Stimulated activated CD4-positive, alpha-beta T cell treated with anti-CD3 and anti-CD28 coated beads, Interleukin-15, amount 100 ng/mL, for 48 hours (primary cell): ENCODE measurements at places on chromosomes 4 and X.
A peak's percentile ranks its signal among the peaks of the same experiment; 100 is the strongest.

DNA sequence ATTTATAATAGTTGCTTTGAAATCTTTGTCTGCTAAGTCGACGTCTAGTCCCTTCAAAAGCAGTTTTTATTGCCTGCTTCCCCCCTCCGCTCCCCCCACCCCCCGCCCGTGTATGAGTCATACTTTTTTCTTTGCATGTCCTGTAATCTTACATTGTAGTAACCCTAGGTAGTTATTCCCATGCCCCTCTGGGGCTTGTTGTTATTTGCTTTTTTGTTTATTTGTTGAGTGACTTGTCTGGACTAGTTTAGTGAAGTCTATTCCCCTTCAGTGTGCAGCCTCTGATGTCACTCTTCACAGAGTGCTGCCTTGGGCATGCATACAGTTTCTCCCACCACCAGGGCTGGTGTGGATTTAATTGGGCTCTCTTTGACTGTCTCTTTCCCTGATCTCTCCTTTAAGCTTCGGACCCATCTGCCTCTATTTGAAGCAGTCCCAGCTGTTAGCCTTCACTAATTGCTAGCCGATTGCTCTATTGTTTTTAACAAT lies 86.2 kb downstream of the PPEF1 start:
- no peak for DNase-seq

GRCh38 chr4:18512718-18513117 lies 491.2 kb upstream of the LCORL start:
- DNase-seq = no peak

- DNase-seq = no peak
Observed at GRCh38 chr4:114085611-114086345, 106.3 kb upstream of the ARSJ start.

- DNase-seq = no peak
Observed at GRCh38 chrX:131977619-131978018, 45.5 kb upstream of the STK26 start.

DNA sequence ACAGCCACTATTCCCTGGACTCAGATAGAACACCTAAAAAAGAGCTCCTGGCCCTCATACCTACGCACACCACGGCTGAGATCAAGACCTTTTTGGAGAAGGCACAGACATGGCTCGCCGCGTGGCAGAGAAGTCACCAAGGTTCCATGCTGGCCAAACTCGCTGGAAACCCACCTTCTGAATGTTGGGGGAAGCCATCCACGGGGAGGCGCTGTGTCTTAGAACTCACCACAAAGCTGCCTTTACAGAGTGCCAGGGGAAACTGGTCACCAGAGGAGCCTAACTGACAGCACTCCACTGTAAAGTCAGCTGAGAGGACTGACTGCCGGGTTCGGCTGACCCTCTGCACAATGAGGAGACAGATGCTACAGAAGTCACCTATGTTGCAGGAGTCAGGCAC lies 97.9 kb downstream of the NEUROG2 start:
- DNase-seq = no peak

GRCh38 chrX:119468551-119469312 lies 488 bp downstream of the SLC25A5 start:
- peak; percentile 87 for DNase-seq

DNA sequence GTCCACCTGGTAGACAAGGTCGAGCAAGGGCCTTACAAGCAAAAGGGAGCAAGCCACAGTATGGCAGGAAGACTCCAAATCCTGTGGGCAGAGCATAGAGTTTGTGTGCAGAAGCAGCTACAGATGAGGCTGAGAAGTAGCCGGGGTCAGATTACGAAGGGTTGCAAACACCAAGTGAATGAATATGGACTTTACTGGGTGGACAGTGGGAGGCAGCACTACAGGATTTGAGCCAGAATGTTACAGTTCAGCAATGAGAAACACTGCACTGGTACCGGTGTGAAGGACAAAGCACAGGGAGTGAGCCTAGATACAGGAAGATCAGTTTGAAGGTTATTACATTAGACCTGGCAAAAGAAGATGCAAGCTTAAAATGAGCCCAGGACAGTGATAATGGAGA lies 46.1 kb upstream of the HOPX start:
- DNase-seq = no peak

DNA sequence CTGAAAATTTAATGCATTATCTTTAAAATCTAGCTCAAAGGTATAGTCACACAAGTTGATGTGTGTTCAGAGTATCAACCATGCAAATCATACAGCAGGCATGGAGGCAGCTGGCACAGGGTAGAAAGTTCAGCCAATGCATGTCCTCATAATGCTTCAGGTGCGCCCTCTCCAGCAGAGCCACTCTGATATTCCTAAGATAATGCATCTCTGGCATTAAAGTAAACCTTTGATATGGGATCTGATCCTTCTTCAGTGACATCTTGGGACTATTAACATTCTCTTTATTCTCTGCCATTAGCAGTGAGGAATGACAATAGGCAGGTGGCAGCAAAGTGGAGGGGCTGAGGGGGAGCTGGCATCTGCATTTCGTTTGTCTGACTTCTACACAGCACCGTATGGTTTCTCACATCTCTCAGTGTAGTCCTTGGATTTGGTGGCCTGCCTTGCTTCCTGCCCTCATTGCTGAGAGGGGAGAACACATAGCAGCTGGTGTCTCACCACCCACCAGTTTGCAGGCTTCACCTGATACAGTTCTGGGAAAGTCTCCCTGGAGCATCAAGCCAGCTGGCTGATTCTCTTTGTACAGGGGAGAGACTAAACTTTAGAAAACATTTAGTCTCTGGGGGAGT lies 168.7 kb upstream of the TBC1D9 start:
- DNase-seq = no peak

- no peak for DNase-seq
Observed at GRCh38 chr4:41256740-41257256, at the start of gene UCHL1. TSS of gene UCHL1 (plus strand) at chr4:41256928. CDS start at chr4:41256977, 49 bp downstream.

GRCh38 chrX:148363471-148364235 lies 136.8 kb upstream of the AFF2 start:
- no peak for DNase-seq

DNA sequence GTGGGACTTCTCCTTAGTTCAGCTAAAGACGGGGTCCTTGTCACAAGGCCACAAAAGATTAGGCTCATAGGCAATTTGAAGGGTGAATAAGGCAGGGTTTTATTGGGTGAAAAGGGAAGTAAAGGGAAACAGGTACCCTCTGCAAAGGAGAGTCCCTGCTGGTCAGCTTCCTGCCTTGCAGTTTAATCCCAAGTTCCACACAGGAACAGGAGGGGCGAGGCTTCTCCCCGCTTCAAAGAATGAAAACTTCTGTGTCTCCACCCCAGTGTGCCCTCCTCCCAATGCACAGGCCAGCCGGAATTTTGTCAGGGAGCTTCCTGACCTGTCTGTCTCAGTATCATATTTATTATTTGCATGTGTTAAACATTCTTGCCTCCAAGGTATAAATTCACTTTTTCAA lies 37.1 kb downstream of the ITM2A start:
- DNase-seq = no peak

DNA sequence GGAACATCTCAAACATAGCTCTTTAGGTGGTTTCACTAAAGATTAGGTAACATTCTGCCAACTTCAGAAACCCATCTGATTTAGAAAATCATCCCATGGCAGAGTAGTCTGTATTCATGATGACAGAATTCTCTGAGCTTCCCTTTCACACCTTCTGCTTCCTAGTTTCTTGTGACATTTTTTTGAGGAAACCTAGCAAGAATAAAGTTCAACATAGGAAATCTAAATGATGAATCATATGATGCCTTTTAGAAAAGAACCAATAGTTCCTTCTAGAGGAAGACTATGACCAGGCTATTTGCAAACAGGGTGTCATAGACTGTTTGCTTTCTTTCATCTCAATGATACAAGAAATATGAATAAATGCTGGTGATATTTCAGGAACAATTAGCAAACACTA lies 49.8 kb upstream of the CAMK2D start:
- DNase-seq = no peak

DNA sequence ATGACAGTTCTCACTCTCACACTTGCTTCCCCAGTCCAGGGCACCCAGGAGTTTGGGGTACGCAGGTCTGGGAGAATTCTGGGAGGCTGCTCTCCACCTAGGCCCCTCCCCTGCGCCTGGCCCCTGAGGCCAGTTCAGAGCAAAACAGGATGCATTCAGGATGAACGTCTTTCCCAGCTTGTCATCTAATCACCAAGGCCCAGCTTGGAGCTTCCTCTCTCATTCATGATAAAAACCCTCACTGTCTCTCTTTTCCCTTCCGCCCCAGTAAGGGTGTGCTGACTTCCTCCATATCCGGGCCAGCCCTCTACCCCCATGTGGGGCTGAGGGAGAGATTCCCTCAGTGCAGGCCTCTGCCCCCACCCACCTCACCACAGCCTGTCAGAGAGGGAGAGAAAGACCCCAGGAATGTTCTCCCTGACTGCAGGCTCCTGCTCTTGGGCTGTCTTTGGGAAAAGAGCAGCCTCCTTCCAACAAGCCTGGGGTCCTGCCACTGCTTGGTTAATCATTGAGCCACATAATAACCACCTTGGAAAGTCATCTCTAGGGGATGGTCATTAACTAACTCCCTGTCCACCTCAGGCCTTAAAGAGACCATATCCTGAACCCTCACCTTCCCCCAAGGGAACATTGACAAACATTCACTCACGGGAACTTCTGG lies 50.1 kb downstream of the STARD8 start:
- DNase-seq = no peak

GRCh38 chr4:1543976-1544375 lies 137.7 kb upstream of the NKX1-1 start:
- DNase-seq = no peak

DNA sequence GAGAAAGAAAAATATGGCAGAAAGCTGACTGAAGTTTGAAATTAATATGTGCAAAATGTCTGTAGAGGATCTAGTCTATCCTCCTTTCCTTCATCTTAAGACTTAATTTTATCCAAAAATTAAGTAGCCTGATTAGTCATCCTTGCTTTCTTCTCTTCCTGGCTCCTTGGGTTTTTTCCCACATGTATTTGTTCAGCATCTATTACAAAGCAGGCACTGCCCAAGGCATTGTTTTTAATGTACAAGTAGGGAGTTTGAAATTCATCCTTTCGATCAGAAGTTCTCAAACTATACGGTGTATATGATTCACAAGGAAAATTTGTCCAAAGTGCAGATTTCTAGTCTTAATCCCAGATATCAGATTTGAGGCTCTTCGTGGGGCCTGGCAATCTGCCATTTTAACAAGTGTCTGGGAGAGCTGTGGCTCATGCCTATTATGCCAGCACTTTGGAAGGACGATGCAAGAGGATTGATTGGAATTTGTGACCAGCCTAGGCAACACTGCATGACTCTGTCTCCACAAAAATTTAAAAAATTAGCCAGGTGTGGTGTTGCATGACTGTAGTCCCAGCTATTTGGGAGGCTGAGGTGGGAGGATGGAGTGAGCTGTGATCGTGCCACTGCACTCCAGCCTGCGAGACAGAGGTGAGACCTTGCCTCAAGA lies 19.4 kb upstream of the YTHDC1 start:
- DNase-seq = no peak

DNA sequence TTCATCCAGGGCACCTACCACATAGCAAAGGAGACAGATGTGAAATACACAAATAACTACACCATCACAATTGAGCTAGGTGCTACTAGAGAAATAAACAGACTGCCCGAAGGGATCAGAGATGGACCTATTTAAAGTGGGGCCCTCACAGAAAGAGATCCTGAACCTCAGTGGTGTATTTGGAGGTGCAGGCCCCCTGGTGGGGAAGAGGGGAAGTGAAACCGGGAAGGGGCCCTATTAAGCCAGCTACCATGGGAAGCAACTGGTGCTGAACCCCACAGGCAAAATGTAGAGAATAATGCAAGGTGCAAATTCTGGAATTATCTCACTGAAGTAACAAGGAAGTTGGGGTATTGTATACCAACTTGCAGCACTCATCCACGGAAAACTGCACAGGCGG lies 78.6 kb upstream of the FAM9A start:
- no peak for DNase-seq

GRCh38 chr4:148934926-148935578 lies 492.8 kb upstream of the NR3C2 start:
- no peak for DNase-seq

DNA sequence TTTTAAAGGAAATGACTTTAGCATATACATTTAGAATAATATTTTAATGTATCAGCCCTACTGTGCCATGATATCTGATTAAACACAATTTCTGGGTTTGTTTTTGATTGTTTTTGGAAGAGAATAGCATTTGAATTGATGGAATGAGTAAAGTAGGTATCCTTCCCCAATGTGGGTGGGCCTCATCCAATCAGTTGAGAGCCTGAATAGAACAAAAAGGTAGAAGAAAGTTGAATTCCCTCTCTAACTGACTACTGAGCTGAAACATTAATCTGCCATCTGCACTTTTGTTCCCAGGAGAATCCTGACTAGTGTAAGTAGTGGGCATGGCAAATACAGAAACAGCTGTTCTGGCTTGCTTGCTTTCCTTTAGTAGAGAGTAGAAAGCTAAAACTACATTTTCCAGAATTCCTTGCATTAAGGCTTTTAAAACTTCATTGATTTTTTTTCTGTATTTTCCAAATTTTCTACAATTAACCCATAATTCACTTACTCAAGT lies 9.7 kb upstream of the SEC24D start:
- DNase-seq = no peak

DNA sequence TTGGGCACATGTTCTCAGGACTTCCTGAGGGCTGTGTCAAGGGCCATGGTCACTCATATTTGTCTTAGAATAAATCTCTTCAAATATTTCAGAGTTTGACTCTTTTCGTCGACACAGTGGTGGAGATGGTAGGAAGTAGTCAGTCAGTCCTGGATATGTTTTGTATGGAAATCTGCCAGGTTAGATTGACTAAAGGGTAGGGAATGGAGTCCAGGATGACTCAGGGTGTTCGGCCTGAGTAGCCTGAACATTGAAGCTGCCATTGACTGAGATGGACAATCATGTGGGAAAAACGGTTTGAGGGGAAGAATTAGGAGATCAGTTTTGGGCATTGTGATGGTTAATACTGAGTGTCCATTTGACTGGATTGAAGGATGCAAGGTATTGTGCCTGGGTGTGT lies 177.1 kb upstream of the CENPE start:
- no peak for DNase-seq

DNA sequence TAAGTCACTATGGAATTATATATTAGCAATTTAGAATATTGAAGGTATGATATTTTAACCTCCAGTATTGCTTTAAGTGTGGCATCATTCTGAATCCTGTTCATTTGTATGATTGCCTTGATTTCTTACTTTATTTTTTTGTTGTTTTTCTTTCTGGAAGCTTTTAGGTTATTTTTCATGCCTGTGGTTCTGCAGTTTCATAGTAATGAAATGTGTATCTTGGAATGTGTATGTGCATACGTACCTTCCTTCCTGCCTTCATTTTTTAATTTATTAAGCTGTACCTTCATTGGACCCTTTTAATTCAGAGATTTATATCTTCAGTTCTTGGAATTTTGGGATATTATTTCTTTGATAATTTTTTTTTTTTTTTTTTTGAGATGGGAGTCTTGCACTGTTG lies 22.1 kb downstream of the CPEB2 start:
- DNase-seq = no peak
